ENCODE measurements at places on chromosomes 2 and 18.
A peak's percentile ranks its signal among the peaks of the same experiment; 100 is the strongest.

- DNase-seq, result no peak
Measured at GRCh38 chr18:53864770-53865169, 359.7 kb downstream of the MBD2 start.

DNA sequence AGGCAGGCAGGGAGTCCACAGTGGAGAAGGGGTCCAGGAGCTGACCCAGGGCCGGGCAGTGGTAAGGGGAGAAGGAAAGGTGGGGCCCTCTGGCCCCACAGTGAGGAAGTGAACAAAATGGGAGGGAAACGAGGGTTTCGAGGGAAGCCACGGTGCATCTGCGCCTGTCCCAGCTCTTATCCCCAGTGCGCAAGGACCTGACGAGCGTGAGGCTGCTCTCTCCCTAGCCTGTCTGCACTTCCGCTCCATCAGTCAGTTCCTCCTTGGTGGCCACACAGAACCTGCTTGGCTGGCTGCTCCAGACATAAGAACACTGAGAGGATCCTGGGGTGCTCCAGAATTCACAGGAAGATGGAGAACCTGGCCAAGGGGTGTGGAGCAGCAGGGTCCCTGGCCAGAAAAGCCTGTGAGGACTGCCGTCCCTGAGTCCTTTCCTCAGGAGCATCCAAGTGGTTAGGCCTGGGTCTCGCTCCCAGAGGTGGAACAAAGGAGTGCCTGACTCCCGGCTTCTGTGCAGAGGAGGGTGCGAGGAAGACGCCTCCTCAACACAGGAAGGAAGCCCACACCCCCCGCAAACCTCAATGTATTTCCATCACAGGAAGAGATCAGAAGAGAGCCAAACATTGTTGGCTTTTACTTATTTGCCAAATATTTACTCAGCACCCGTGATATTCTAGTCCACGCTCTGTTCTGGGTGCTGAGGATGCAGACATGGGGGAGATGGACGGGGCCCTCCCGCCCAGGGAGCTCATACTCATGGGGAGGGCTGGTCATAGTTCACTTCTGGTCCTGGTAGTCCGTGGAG lies 43.7 kb upstream of the SEMA4C start:
- no peak for DNase-seq

GRCh38 chr2:71486881-71487640 lies 33.7 kb downstream of the DYSF start:
- no peak for DNase-seq

GRCh38 chr2:174524527-174524926 lies 37.7 kb upstream of the GPR155 start:
- no peak for DNase-seq

- no peak for DNase-seq
Measured at GRCh38 chr18:58225101-58225500, 181.1 kb downstream of the NEDD4L start.

DNA sequence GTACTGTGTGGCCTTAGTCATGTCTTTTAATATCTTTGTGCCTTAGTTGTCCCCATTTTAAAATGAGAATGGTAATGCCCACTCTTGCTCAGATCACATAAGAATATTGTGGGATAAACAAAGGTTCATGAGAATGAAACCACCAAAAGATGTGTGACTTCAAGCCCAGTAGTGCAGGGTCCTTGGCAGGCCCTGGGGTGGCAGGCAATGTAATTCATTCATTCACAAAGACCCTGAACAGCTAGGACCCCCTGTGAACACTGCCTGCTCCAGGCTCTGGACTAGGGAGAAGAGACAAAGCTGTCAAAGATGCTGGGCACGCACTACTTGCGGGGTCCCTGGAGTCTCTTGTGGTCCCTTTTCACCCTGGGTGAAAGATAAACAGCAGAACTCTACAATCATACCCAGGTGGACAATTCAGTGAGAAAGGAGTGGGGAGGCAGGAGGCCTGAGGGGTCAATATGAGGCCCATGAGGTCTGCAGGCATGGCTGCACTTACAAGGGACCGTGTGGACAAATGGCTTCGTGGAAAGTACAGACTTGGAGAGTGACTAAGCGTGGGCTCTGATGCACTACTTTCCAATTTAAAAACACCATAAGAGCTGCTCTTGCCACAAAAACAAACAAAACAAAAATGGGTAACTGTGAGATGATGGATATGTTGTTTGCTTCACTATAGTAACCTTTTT lies 136.1 kb downstream of the SMAD7 start:
- DNase-seq, result no peak

DNA sequence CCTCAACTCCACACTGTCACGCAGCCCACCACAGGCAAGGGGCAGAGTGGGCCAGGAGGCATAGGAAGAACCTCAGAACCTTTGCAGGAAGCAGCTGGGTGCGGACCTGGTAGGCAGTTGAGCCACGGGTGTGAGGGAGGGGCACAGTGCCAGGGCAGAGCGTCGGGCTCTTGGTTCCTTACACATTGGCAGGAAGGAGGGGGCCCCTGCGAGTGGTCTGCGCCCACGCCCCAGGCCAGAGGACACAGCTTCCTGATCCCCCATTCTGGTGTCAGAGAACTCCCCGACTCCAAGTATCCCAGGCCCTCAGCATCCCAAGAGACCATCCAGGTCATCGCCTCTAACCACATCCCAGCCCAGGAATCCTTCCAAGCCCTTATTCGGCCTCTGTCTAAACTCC lies 61.5 kb downstream of the TNS1 start:
- no peak for DNase-seq

GRCh38 chr2:64524604-64525316 lies 632 bp downstream of the AFTPH start:
- no peak for DNase-seq

DNA sequence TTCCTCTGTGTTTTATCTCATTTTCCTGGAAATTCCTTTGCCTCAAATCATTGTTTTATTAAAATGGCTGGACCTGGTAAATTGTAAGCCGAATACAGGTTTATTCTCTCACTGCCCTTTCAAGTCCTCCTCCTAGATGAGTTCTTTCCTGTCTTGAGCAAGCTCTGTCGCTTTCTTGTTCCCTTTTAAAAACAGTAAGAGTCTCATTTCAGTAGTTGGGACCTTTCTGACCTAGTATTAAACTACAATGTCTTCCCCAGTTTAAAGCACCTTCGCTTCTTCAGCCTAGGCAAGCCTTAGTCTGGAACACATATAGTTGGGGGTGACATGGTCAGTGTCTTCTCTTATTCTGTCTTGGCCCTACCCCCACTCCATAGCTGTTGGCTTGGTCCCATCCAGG lies 40.9 kb upstream of the SP140L start:
- DNase-seq, result no peak

DNA sequence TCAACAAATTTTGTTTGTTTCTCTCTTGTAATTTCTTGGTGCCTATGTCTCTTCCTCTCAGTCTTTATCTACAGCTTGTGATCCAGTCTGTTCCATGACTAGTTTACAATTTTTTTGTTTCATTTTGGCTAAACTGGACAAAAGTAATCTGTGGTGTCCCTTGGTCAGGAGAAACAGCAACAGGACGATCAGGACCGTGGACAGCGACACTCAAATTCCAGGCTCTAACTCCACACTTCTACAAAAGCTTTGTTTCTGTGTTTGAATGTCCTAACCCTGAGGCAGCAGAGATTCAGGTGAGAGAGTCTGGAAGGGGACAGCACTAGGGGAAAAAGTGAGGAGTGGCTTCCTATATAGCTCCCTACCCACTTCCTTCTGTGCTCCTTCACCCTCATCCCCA lies 593.3 kb upstream of the FANCL start:
- peak; percentile 0 for DNase-seq

GRCh38 chr2:152396763-152397162 lies 61.8 kb downstream of the FMNL2 start:
- no peak for DNase-seq

GRCh38 chr2:85981579-85982247 lies 92.9 kb upstream of the ST3GAL5 start:
- DNase-seq, result no peak
